ENCODE measurements at places on chromosomes 7 and 10. TPM values are rescaled to one million over a fixed set of nuclear protein-coding genes. Genes with fewer than 3 reads are reported as not detected.

DNA sequence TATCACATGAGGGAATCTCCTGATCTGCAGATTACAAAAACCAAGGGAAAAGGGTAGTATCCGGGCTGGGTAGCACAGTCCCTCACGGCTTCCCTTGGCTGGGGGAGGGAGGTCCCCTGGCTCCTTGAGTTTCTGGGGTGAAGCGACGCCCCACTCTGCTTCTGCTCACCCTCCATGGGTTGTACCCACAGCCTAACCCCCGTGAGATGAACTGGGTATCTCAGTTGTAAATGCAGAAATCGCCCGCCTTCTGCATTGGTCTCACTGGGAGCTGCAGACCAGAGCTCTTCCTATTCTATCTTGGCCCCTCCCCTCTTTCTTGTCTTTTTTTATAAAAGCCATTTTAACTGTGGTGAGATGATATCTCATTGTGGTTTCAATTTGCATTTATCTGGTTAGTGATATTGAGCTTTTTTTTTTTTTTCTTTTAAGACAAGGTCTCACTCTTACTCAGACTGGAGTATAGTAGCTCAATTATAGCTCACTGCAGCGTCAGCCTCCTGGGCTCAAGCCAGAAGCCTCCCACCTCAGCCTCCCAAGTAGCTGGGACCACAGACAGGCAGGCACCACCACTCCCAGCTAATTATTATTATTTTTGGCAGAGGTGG is 87.8 kb downstream of the ABCC2 start:
- no peaks in the 10 kb centered on the region for H3K36me3 ChIP-seq
- no peak overlapping the region for H3K27ac ChIP-seq
- no peaks in the 10 kb centered on the region for H3K27me3 ChIP-seq

The NODAL gene
- total RNA-seq: 29.9 TPM

The CDHR3 gene
- 12.2 TPM for total RNA-seq

- H3K27ac ChIP-seq: no peak overlapping the region
- H3K36me3 ChIP-seq: no peaks in the 10 kb centered on the region
- DNase-seq: no peak
- no peaks in the 10 kb centered on the region for H3K27me3 ChIP-seq
These were observed 272.4 kb downstream of the ADARB2 start for GRCh38 chr10:1464881-1465417.

- DNase-seq: peak; percentile 79
- peak within 1 kb of the TSS; percentile 35 for H3K27ac ChIP-seq
- H3K27me3 ChIP-seq: no peaks in the 10 kb centered on the region
- no peaks in the 10 kb centered on the region for H3K36me3 ChIP-seq
- peak within 1 kb of the TSS; percentile 96 for H3K4me3 ChIP-seq
These were observed at the start of gene PAPSS2 for GRCh38 chr10:87659571-87660483. TSS of gene PAPSS2 (plus strand) at chr10:87659878. CDS start at chr10:87659982, 104 bp downstream.

DNA sequence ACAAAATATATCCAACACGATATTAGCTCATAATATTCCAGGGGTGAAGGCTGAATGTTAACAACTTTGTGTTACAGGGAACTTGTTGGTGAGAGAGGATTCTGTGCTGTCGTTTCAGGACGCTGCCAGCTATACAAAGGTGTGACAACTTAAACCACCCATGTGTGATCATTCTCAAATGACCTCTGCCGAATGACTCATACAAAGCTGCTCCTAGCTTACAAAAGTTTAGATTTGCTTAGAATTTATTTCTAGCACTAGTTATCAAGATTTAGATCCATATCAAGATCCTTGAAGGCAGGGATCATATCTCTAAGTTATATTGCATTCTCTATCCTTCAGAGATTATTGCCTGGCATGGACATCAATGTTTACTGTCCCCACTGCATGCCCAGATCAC is 65.3 kb downstream of the COBL start:
- no peaks in the 10 kb centered on the region for H3K27me3 ChIP-seq
- no peak overlapping the region for H3K27ac ChIP-seq
- DNase-seq: no peak
- no peak overlapping the region for H3K4me3 ChIP-seq

DNA sequence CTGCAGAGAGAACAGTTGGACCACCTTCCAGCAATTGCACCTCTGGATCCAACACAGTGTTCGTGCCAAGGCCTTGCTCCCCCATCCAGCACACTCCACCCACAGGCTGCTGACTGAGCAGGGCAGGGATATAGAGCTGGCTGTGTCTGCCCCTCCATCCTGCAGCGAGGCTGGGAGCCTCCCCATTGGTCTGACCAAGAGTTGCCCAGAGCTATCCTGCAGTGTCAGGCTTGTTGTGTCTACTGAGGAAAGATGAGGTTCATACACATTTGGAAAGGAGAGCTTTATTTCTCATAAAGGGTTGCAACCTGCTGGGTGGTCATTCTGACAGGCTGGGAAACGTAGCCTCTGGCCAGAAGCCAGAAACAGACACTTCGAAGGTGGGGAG is 27.1 kb downstream of the PRF1 start:
- H3K27ac ChIP-seq: no peak overlapping the region
- H3K36me3 ChIP-seq: no peaks in the 10 kb centered on the region
- no peaks in the 10 kb centered on the region for H3K4me1 ChIP-seq

- no peak for DNase-seq
- peaks cover 18% of the 10 kb centered on the region for H3K4me1 ChIP-seq
- H3K4me3 ChIP-seq: no peak overlapping the region
- H3K36me3 ChIP-seq: no peaks in the 10 kb centered on the region
- no peak overlapping the region for H3K27ac ChIP-seq
- H3K27me3 ChIP-seq: no peaks in the 10 kb centered on the region
These were observed 102.5 kb downstream of the SAMD9 start for GRCh38 chr7:93015101-93015778.

DNA sequence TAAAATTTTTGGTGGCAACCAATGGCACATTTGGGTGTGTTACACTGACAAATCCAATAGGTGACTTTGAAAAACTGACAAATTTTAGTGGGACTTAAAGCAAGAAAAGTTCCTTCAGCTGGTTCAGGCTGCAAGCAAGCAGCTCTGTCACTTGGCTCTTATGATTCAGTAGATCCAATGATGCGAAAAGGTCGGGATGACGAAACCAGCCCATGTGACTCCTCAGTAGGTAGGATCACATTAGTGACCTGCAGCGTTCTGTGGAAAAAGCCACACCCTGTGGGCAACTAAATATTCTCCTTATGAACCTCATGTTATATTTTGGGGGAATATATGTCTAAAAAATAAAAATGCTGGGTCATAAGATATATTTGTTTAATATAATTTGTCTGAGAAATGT is 13.3 kb upstream of the TSGA13 start:
- H3K36me3 ChIP-seq: no peaks in the 10 kb centered on the region
- DNase-seq: no peak
- no peaks in the 10 kb centered on the region for H3K4me1 ChIP-seq
- H3K27ac ChIP-seq: no peak overlapping the region
- H3K27me3 ChIP-seq: no peaks in the 10 kb centered on the region

The TDRD1 gene
- 1.7 TPM for total RNA-seq

DNA sequence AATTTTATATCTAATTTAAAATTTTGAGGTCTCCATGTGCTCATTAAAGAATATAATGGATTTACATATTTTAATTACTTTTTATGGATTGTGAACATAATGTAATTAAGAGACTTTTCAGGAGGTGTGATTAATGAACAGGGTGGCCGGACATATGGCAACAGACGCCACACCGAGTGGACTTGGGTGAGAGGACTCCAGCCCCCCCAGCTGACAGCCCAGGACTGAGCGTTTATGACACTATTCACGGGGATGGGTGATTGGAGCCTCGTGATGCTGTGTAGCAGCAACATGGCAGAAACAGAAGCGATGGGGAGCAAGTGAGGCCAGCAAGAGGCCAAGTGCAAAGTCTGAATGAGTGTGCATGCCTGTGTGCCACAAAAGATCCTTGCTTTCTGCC is 1176.9 kb downstream of the TYW1 start:
- no peaks in the 10 kb centered on the region for H3K27me3 ChIP-seq
- no peak for DNase-seq
- no peaks in the 10 kb centered on the region for H3K36me3 ChIP-seq
- no peak overlapping the region for H3K27ac ChIP-seq
- no peaks in the 10 kb centered on the region for H3K4me1 ChIP-seq

DNA sequence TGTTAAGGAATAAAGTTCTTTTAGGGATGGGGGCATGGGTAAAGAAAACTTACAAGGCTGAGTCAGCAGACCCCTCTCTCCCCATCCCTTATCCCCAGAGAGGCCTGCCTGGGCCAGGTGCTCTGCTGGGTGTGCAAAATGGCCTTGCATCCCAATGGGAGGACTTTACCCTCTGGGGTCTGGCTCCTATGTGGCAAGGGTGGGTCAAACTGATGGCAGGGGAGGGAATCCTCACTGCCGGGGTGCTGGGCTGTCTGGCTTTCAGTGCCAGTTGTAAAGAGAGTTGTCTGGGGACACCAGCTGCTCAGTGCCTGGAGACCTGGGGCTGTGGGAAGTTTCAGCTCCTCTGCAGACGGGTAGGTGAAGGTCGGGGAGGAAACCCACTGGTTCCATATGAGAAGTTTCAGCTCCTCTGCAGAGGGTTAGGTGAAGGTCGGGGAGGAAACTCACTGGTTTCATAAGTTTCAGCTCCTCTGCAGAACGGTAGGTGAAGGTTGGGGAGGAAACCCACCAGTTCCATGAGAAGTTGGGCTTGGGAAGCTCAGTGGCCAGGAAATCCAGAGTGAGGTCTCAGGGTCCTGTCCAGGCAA is 127.2 kb upstream of the PODXL start:
- H3K4me3 ChIP-seq: no peak overlapping the region
- H3K27me3 ChIP-seq: no peaks in the 10 kb centered on the region
- H3K27ac ChIP-seq: no peak overlapping the region
- H3K4me1 ChIP-seq: no peaks in the 10 kb centered on the region
- no peak for DNase-seq

The SNX10 gene
- total RNA-seq: 17.8 TPM

The JAKMIP3 gene
- 0.47 TPM for total RNA-seq

GRCh38 chr10:7696545-7696944 is 6.6 kb upstream of the ITIH2 start:
- H3K36me3 ChIP-seq: 0 out of 2 replicates have a peak, but pooled peaks cover 4% of the 10 kb centered on the region
- no peaks in the 10 kb centered on the region for H3K4me1 ChIP-seq
- no peak overlapping the region for H3K27ac ChIP-seq

The SDK1 gene
- total RNA-seq: 5.1 TPM

- H3K4me1 ChIP-seq: no peaks in the 10 kb centered on the region
- no peak for DNase-seq
- H3K27me3 ChIP-seq: no peaks in the 10 kb centered on the region
- no peak overlapping the region for H3K4me3 ChIP-seq
- no peaks in the 10 kb centered on the region for H3K36me3 ChIP-seq
- no peak overlapping the region for H3K27ac ChIP-seq
These were observed 46.8 kb downstream of the ATOH7 start for GRCh38 chr10:68185085-68185484.

- peak; percentile 46 for DNase-seq
- H3K4me1 ChIP-seq: peaks cover 6% of the 10 kb centered on the region
- H3K27ac ChIP-seq: no peak overlapping the region
- H3K36me3 ChIP-seq: no peaks in the 10 kb centered on the region
- no peak overlapping the region for H3K4me3 ChIP-seq
These were observed 1.3 kb downstream of the LSMEM1 start for GRCh38 chr7:112481833-112482670.

DNA sequence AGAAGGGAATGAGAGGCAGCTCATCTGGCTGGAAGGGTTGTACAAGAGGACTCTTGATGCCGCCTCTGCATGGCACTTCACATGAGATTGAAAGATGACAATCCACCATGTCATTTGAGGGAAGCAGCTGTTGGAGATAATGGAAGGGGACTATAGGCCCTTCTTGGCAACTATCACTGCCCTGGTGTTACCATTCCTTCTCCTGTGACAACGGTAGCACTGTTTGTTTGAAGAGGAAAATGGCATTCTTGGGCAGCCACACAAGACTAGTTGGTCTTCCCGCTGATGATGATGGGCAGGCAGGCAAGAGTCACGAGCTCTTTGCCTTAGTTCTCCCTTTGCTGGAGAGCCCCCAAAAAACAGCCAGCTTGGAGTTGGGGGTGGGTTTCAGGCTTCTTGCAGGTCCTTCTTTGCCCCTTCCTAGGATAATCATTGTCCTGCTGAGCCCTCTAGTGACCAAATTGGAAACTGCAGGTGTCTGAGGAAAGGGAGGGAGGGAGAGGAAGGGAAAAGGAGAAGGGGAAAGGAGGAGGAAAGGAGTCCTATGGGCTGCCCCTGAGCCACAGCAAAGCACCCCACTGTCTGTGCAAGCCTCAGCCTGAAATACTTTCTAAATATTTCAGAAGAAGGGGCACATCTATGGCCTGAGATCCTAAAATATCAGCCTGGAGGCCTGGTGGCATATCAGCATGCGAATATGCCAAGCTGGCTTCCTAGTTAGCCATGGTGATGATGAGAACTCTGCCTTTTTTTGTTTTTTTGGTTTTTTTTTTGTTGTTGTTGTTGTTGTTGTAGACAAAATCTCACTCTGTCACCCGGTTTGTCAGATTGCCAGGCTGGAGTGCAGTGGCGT is 165.6 kb upstream of the KMT2E start:
- H3K27ac ChIP-seq: no peak overlapping the region
- H3K36me3 ChIP-seq: no peaks in the 10 kb centered on the region
- DNase-seq: peak; percentile 86
- no peaks in the 10 kb centered on the region for H3K4me1 ChIP-seq
- H3K4me3 ChIP-seq: no peak overlapping the region
- no peaks in the 10 kb centered on the region for H3K27me3 ChIP-seq

GRCh38 chr7:45902820-45903219 is 14.5 kb downstream of the IGFBP1 start:
- no peak overlapping the region for H3K4me3 ChIP-seq
- H3K4me1 ChIP-seq: no peaks in the 10 kb centered on the region
- DNase-seq: no peak
- H3K27ac ChIP-seq: no peak overlapping the region

- DNase-seq: peak; percentile 42
- H3K4me3 ChIP-seq: no peak overlapping the region
- no peaks in the 10 kb centered on the region for H3K36me3 ChIP-seq
- peaks cover 28% of the 10 kb centered on the region for H3K27me3 ChIP-seq
These were observed 78.8 kb upstream of the CPXM2 start for GRCh38 chr10:123970207-123970926.

DNA sequence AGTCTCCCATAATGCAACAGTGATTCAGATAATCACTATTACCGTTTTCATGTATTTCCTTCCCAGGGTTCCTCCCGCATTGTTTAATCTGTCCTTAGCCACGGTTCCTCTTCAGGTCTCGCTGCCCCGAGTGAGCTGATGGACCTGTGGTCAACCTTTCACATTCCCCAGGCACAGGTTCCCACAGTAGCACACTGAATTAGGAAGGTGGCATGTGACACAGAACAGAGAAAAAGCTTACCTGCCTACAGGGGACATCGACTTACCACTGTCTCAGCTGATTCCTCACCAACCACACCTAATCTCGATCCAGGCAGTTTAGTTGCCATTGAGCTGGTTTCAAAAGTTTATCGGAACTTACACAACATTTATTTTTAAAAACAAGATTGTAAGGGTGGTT is 72.2 kb downstream of the MTURN start:
- no peak overlapping the region for H3K4me3 ChIP-seq
- DNase-seq: no peak
- no peaks in the 10 kb centered on the region for H3K4me1 ChIP-seq
- no peaks in the 10 kb centered on the region for H3K36me3 ChIP-seq
- no peaks in the 10 kb centered on the region for H3K27me3 ChIP-seq
- H3K27ac ChIP-seq: no peak overlapping the region

- H3K4me1 ChIP-seq: peaks cover 2% of the 10 kb centered on the region
- H3K27ac ChIP-seq: no peak overlapping the region
- H3K27me3 ChIP-seq: no peaks in the 10 kb centered on the region
These were observed 2.8 kb downstream of the CLCN1 start for GRCh38 chr7:143318661-143319060.

GRCh38 chr7:100957832-100958421 is 8.6 kb downstream of the MUC3A start:
- H3K27me3 ChIP-seq: no peaks in the 10 kb centered on the region
- no peak overlapping the region for H3K4me3 ChIP-seq
- no peaks in the 10 kb centered on the region for H3K4me1 ChIP-seq
- no peak overlapping the region for H3K27ac ChIP-seq
- DNase-seq: no peak

Data from GM23338 (cell line).